ENCODE measurements at places on chromosomes 5 and 9.

DNA sequence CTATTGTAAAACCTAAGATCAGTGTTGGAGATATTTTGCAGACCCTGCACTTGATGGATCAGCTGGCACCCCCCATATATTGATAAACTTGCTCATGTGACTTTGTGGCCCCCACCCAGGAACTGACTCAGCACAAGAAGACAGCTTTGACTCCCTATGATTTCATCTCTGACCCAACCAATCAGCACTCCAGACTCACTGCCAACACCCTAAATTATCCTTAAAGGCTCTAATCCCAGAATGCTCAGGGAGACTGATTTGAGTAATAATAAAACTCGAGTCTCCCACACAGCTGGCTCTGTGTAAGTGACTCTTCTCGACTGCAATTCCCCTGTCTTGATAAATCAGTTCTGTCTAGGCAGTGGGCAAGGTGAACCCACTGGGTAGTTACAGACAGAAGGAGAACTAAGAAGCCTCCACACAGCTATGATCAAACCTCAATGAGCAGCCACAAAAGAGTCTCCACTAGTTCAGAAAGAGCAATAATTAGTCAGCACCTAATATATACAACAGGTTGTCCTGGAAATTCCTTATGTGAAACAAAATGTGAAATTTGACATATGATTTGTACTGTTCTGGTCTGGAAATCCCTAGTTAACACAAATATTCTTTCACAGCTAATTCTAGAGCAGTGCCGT lies 52.2 kb downstream of the ACTL7B start:
- no peak for DNase-seq

DNA sequence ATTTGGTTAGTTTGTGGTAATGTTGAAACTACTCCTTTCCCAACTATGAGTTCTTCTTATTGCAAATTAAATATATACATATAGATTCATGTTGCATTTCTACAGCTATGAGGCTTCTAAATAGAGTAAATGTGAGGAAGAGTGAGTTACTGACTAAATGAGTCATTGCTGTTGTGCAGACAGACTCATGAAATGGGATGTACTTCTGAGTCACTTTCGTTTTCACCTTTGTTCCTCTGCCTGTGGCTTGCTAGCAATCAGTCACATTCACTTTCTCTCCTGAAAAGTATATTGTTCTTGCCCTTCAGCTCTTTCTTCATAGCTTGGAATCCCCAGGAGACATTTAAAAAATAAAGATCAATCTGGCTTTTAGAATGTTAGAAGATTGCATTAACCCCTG lies 295.5 kb upstream of the SMC2 start:
- peak; percentile 74 for DNase-seq

GRCh38 chr5:93596676-93597490 lies 13.9 kb downstream of the NR2F1 start:
- no peak for DNase-seq

- peak; percentile 65 for DNase-seq
Observed at GRCh38 chr5:43627028-43627427, 24.0 kb downstream of the NNT start.

GRCh38 chr5:113249206-113249605 lies 185.6 kb downstream of the TSSK1B start:
- no peak for DNase-seq

- no peak for DNase-seq
Observed at GRCh38 chr5:100746730-100747129, 156.4 kb downstream of the ST8SIA4 start.

- DNase-seq = no peak
Observed at GRCh38 chr5:38478166-38478565, 78.3 kb downstream of the LIFR start.

DNA sequence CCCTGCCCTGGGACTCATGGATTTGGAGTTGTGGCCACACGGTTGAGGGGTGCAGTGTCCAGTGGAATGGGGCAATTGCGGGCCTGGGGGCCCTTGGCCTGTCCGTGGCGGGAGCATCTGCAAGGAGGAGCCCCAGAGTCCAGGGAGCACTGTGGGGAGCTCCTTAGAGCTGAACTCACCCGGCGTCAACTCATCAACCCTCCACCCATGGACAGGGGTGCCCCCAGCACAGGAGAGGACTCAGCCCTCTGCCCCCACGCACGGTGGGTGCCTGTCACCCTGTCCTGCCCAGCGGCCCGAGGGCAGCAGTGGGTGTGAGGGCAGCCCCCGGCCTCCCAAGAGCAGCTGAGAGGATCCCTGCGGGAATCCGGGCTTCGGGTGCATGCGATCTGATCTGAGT lies 550 bp upstream of the SLC6A18 start:
- DNase-seq = no peak

GRCh38 chr5:329121-329735 lies 7.7 kb downstream of the AHRR start:
- peak; percentile 87 for DNase-seq

DNA sequence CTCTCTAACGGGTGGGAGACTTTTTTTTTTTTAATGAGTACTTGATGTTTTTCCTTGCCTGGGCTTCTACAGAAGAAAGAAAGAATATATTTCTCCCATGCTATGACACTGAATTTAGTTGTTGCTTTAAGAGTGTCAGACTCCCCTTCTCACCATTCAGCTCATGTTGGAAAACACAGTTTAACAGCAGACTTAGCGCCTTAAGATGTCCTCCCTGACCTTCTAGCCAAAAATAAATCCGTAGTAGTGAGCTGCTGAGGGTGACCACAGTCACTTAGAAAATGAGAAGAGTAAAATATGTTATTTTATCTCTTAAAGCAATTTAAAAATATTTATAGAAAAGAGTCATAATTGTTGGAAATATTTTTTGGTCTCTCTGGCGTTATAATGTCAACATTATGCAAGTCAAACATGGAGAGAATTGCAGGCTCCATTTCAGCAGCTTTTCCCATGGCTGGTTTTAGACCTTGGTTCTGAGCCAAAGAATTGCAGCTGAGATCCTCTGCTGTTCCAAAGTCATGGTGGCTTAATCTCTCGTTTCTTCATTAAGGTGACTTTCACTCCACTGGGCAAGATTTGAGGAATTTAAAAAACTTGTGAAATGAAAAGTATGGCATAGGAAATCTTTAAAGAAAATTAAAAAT lies 143.5 kb downstream of the GHR start:
- DNase-seq = no peak

- peak; percentile 69 for DNase-seq
Observed at GRCh38 chr9:98074115-98074990, 17.8 kb downstream of the NANS start.

DNA sequence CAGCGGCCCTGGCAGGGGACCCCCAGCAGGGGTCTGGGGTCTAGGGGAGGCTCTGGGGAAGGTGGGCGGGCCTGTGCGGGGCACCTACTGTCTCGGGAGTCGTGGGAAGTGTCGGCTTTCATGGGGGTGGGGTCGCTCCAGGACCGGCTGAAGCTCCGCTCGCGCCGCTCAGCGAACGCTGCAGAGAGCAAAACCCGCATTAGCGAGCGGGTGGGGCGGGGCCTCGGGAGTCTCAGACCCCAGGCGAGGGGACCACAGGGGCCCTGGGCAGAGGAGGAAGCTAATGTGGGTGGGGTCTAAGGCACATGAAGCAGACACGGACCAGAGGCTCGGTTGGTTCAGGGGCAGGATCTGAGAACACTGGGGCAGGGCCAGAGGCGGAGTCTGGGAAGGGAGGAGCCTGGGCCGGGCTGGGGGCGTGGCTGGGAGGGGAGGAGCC lies 5.5 kb downstream of the NSMF start:
- DNase-seq = peak; percentile 64

GRCh38 chr5:175691761-175692160 lies 33.9 kb downstream of the HRH2 start:
- no peak for DNase-seq

DNA sequence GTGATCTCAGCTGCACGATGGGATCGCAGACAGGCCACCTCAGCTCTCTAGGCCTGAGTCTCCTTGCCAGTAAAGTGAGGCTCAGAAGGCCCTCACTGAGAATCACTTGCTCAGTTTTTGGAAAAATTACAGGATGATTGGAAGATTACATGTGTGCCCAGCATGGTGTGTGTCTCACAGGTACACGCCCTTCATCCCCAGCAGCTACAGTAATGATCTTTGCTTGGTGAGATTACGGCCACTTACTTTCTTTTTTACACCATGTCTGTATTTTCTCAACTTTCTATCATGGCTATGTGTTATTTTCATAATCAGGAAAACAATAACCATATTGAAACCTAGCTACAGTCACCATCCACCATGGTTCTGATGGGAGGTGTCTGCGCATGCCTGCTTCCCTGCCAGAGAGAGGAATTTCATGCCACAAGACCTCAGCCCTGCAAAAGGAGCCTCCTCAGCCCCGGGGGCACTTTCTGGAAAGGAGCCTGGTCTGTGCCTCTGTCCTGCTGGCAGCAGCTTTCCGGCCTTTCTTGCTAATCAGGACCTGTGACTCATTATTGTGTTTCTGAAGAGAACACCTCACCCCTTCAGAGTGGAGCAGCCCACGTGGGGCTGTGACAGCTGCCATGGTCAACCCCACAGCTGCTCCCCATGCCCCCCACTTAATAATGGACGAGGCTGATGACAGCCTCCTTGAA lies 64.2 kb upstream of the OLFM1 start:
- DNase-seq = peak; percentile 56

DNA sequence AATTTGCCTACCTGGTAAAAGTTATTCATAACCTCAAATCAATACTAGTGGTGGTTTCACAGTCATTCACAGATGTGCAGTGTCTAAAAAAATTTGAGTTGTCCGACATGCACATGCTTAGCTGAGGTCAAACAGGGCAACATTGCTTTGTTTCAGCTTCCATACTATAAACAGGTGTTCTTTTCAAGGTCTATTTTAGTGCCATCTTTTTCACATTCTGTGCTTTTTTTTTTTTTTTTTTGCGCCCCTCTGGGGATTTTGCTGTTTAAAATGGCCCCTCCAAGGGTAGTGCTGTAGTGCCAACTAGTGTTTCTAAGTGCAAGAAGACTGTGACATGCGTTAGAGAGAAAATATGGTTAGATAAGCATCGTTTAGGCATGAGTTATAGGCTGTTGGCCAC lies 14.5 kb downstream of the PHAX start:
- DNase-seq = no peak

DNA sequence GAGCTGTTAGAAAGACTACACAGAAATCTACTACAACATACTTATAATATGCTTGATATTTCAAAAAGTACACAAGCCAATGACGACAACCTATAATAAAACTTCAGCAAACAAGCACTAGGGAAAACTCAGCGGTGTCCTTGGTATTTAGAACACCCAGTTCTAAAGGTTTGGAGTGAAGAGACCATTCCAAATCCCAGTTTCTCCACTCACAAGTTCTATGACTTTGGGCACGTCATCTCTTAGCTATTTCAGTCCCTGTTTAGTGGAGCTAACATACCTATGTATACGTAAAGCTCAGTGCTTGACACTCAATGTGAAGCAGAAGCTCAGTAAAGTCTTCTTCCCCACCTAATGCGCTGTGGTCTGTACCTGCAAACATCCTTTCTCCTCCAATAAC lies 52.8 kb downstream of the MLLT3 start:
- peak; percentile 25 for DNase-seq

DNA sequence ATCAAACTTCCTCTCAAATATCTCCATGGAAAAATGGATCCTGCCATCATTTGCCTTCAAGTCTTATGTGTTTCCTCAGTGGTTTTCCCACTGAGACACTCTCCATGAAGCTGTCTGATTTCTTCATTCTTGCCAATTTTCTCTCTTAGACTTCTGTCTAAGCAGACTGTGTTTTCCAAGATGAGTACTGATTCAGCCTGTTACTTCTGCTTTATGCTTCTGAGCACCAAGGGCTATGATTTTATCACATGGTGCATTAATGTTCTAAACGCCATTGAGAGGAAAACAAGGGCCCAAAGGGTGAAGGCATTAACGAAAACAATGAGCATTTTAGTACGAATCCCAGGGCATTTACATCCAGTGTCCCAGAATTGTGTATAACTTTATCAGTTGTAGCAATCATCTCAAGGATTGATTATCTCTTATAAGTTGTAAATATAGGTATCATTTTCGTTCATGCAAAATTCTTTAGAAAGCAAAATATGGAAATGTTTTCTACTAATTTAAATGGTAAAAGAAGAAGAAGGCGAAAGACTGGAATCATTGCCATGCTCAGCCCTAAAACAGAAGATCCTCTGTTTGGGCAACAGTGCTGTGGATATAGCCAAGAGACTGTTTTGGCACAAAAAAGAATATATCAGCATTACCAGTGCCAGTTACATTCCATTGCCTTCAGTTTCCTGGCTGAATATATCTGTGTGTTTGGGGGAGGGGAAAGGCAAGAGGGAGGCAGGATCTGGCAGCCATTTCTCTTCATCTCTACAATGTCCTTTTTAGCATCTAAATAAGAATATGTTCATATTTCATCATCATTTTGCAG lies 537.6 kb downstream of the ANXA1 start:
- DNase-seq = no peak

DNA sequence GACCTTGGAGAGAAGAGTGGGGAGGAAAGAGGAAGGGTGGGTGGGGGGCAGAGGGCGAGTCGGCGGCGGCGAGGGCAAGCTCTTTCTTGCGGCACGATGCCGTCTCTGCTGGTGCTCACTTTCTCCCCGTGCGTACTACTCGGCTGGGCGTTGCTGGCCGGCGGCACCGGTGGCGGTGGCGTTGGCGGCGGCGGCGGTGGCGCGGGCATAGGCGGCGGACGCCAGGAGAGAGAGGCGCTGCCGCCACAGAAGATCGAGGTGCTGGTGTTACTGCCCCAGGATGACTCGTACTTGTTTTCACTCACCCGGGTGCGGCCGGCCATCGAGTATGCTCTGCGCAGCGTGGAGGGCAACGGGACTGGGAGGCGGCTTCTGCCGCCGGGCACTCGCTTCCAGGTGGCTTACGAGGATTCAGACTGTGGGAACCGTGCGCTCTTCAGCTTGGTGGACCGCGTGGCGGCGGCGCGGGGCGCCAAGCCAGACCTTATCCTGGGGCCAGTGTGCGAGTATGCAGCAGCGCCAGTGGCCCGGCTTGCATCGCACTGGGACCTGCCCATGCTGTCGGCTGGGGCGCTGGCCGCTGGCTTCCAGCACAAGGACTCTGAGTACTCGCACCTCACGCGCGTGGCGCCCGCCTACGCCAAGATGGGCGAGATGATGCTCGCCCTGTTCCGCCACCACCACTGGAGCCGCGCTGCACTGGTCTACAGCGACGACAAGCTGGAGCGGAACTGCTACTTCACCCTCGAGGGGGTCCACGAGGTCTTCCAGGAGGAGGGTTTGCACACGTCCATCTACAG lies 760 bp downstream of the NPR3 start:
- peak; percentile 67 for DNase-seq

- no peak for DNase-seq
Observed at GRCh38 chr5:79021753-79022152, 36.6 kb upstream of the ARSB start.

- DNase-seq = no peak
Observed at GRCh38 chr5:175382171-175382570, 61.8 kb downstream of the DRD1 start.

GRCh38 chr9:133074111-133074651 lies 12.4 kb downstream of the CEL start:
- peak; percentile 54 for DNase-seq

GRCh38 chr5:63960646-63961045 lies 1.6 kb downstream of the HTR1A start:
- DNase-seq = no peak

GRCh38 chr5:72283358-72283757 lies 36.7 kb downstream of the MRPS27 start:
- no peak for DNase-seq
